Activated T-helper 9 cell treated with anti-CD3 and anti-CD28 coated beads, Interleukin-2, amount 50 U/mL, for 16 hours (primary cell): ENCODE measurements at places on chromosomes 4 and X.

DNA sequence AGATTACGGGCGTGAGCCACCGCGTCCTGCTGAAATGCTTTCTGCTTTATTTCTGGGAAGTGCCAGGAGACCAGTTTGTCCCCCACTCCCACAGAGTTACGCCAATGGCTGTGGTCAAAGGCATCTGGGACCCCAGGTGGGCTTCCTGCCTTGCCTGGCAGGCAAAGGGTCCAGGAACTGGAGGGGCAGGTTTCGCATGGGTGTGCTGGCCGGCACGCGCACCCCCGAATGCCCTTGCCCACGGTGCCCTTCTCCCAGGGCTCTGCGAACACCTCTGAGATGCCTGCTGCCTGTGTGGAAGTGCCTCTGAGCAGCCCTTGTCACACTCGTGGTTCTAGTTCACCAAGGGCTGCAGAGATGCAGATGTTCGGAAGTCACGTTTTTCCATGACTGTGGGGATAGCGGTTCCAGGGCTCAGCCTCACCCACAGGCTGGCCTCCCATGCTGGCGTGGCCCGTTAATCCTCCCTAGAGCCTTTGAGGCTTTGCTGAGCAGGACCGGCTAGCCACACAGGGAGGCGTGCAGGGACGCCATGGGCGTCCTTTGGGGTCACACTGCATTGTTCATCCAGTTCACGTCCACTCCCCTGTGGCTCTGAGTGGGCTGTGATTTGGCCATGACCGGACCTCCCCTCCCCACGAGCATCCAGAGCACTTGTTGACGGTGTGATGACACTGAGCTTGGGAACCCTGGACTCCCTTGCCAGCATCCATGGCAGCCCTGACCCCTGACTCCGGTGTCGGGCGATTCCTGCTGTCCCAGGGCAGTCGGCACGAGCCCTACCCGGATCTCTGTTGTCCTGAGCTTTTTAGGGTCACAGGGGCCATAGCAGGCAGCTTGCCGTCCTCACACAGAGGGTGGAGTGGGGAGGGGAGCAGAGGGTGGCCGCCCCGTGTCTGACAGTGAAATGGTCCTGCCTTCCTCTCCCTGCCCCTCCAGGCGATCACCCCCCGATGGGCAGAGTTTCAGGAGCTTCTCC lies 12.7 kb upstream of the ADD1 start:
- no peak for DNase-seq

DNA sequence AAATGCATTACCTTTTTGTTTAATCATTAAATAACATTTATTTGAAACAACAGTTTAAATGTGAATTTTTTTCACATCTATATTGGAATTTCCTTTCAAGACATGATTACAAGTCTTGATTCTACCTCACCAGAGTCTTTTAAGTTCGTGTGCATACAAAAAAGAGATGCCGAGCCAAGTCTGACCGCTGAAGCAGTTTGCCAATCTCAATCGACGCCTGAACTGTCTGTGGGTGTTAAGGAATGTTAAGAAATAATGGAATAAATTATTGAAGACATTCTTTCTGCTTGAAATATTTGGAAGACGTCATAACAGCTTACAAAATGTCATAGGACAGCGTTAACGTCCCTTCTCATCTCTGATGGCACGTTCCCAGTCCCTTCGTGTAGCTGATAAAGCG lies 27.9 kb upstream of the TNIP3 start:
- DNase-seq = no peak

- no peak for DNase-seq
Observed at GRCh38 chrX:119155416-119156035, 27.9 kb upstream of the KIAA1210 start.

- no peak for DNase-seq
Observed at GRCh38 chrX:137401092-137401491, 164.8 kb upstream of the ZIC3 start.

GRCh38 chr4:81648576-81649275 lies 177.0 kb upstream of the RASGEF1B start:
- peak; percentile 4 for DNase-seq

DNA sequence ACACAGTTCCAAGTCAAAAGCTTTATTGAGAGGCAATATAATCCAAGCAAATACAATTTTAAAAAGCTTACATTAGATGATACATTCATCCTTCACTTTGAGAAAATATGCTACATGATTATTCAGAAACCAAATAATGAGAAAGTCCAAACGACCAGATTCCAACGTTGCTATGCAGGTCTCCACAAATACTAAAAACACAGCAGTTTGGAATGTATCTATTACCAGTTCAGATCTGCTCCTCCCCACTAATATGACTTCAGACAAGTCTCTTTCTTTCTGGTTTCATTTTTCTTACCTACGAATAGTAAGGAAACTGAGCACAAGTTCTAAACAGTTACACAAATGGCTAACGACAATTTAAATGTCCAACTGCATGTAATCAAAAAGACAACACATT lies 9.5 kb downstream of the NAF1 start:
- DNase-seq = no peak

- no peak for DNase-seq
Observed at GRCh38 chr4:48173056-48173991, 39.3 kb upstream of the TXK start.

- no peak for DNase-seq
Observed at GRCh38 chr4:144547678-144548298, 98.2 kb upstream of the HHIP start.

- peak; percentile 26 for DNase-seq
Observed at GRCh38 chrX:72245461-72246089, 6.7 kb upstream of the ERCC6L start.

- DNase-seq = no peak
Observed at GRCh38 chrX:143363419-143363818, 153.9 kb downstream of the SPANXN3 start.

- no peak for DNase-seq
Observed at GRCh38 chr4:81471298-81471587, 464 bp downstream of the RASGEF1B start.

DNA sequence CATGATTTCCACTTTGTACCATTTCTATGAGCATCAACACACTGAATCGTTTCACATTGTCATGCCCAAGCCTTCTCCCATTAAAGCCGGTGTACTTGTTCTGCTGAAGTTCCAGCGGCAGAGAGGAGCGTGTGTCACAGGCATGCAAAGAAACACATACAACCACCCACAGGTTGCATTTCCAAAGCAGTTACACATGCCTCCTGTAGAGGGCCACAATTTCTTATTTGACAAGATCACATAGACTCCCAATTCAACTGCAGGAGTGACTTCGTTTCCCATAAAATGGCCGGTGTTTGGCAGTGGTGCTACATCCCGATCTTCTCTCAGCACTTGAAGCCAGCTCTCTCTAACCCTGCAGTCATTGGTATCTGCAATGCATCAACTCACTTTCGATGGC lies 992.6 kb downstream of the NLGN4X start:
- DNase-seq = no peak

DNA sequence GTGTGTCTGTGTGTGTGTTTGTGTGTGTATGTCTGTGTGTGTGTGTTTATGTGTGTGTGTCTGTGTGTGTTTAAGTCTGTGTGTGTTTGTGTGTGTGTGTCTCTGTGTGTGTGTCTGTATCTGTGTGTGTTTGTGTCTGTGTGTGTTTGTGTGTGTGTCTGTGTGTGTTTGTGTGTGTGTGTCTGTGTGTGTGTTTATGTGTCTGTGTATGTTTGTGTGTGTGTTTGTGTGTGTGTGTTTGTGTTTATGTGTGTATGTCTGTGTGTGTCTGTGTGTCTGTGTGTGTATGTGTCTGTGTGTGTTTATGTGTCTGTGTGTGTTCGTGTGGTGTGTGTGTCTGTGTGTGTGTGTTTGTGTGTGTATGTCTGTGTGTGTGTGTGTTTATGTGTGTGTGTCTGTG lies 11.4 kb downstream of the IL9R start:
- DNase-seq = no peak

- no peak for DNase-seq
Observed at GRCh38 chrX:136907621-136908020, 27.1 kb upstream of the RBMX start.

- DNase-seq = no peak
Observed at GRCh38 chr4:166324321-166324720, 451.3 kb downstream of the TLL1 start.

- DNase-seq = peak; percentile 61
Observed at GRCh38 chr4:8228319-8229250, 29.5 kb downstream of the SH3TC1 start.

- DNase-seq = no peak
Observed at GRCh38 chr4:160835789-160836188, 1328.0 kb downstream of the FSTL5 start.

DNA sequence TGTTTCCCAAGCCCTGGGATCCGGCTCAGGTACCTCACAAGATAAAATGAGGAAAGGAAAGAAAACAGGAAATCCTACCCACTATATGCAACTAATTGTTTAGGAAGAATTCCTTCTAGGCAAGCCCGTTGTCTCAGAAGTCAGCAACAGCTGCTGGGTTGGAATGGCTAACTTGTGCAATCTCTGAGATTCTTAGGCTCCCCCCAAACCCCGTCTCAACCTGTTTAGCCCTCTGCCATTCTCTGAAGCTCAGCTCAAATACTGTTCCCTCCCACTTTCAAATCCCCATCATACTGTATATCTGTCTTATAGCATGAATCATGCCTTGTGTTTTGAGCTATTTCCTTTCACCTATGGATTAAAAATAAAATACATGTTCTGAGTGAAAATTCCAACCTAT lies 28.9 kb downstream of the STARD8 start:
- DNase-seq = no peak

GRCh38 chr4:187204389-187204918 lies 480.8 kb upstream of the FAT1 start:
- DNase-seq = no peak

DNA sequence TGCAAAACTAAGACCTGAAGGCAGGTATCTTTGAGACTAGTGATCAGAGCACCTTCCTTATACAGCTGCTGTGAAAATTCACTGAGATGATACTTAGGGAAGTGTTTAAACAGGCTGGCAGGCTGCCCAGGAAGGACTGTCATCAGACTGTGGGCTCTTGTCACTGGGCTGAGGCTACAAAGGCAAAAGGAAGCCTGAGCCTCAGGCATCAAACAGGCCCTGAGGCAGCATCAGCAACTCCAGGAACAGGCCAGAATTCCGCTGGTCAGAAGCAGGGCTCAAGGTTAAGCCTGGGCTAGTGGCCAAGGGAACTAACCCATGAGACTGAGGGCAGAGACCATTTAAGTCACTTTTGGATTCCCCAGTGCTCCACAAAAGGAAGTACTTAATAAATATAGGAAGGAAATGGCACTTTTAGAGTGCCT lies 12.8 kb downstream of the PJA1 start:
- no peak for DNase-seq

GRCh38 chr4:173932701-173933100 lies 350.8 kb downstream of the FBXO8 start:
- DNase-seq = no peak

DNA sequence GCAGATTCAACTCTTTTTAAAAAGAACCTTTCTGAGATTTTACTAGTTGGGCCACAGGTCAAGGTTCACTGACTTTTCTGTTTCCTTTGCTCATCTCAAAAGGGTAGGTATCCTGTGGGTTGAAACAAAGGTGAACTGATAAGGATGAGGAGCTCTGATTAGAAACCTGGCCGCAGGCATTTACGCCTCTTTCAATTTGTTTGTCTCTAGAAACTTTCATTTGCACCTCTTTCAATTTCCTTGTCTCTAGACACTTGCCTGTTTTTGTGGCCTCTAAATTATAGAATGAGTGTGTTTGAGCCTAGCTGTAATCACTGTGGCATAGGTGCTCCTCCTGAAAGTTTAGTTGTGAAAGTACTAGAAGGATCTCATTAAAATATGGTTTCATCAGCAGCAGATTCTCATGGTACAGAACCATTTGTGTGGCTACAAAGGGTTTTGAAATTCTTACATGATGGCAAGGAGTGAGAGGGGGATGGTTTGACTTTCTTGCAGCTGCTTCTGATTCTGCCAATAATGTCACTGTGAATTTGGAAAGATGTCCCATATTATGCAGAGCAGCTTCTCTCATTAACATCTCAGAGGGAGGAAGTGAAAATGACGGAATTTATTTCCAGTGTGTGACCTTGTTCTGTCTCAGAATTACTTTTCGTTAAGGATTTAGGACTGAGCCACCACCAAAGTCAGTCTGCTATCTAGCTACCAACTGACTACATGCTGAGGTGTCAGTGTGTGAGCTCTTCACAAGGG lies 142.2 kb downstream of the SH2D1A start:
- no peak for DNase-seq

GRCh38 chr4:144754562-144755410 lies 108.8 kb downstream of the HHIP start:
- no peak for DNase-seq

DNA sequence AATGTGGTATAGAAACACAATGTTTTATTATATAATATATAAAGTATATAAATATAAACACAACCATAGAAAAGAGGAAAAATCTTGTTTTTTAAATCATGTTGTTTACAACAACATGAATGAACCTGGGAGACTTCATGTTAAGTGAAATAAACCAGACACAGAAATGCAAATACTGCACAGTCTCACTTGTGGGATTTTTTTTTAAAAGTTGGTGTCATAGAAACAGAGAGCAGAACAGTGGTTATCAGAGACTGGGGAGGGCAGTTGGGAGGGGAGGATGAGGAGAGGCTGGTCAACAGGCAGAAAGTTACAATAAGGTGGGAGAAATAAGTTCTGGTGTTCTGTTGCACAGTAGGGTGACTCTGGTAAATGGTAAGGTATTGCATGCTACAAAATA lies 57.1 kb downstream of the FREM3 start:
- no peak for DNase-seq

- no peak for DNase-seq
Observed at GRCh38 chrX:69365755-69366154, 138.4 kb upstream of the NALF2 start.

DNA sequence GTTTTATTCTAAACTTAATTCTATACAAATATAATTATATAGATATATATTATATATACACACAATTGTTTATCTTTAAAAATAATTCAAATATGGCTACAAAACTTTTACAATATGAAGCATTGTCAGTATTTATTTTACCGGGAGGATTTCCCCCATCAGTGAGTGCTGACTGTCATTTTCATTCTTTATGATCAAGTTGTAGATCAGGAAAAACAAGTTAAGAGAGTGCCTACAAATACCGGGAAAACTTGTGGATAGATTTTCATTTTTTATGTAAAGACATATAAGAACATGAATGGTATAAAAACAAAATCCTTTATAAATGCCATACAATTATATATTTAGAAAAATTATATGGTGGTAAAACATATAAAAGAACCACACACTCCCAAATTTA lies 37.8 kb downstream of the CLCN3 start:
- DNase-seq = no peak

- no peak for DNase-seq
Observed at GRCh38 chrX:72060921-72061490, 70.7 kb downstream of the RTL5 start.

GRCh38 chrX:32010948-32011347 lies 939.1 kb upstream of the FTHL17 start:
- no peak for DNase-seq

GRCh38 chrX:7286168-7286837 lies 138.3 kb upstream of the PUDP start:
- DNase-seq = no peak

DNA sequence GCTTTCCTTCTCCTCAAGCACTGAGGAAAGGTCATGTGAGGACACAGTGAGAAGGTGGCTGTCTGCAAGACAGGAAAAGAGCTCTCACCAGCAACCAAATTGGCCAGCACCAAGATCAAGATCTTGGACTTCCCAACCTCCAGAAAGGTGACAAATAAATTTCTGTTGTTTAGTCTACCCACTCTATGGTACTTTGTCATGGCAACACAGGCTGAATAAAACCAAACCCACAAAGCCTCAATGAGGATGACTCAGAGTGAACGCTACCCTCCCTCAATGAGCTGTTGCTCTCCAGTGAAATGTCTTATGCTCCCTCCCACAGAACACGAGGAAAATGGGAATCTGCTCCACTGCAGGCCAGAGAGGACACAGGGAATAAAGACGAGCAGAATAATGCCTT lies 244.1 kb downstream of the RAB28 start:
- DNase-seq = no peak

- no peak for DNase-seq
Observed at GRCh38 chr4:20043991-20044390, 207.7 kb upstream of the SLIT2 start.
